ENCODE measurements at places on chromosomes 5 and 9.

DNA sequence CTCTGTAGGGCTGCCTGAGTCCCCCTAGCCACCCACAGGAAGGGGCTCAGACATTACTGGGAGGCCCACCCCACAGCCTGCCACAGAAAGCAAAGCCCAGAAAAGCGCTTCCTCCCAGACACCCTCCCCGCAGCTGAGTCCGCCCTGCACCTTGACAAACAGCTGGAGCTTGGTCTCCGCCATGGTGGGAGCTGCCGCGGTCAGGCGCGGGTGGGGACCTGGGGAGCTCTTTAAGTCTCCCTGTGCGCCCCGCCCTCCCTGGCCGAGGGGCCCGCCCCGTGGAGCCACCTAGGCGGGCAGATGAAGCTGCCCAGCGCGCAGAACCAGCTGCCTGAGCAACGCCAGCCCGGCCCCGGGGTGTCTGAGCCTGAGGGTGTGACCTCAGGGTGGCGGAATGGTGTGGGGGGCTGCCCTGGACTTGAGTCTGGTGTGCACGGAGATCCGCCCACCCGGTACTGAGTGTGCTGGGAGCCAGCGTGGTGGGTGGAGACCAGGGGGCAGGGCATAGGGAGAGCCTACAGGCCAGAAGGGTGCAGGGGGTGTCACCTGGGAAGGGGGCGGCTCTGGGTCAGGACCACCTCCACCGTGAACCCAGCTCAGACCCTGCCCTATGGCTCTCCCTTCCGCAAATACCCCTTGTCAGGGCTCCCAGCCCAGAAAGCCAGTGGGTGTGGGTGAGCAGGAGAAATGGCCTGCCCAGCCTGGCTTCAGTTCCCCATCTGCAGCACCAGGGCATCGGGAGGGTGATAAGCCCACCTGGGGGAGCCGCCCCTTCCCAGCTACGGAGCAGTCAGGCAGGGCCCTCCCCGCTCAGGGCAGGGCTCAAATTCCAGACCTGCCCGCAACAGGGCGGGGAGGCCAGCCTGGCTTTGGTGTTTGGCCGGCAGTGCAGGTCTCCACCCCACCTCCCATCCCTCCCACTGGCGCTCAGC, at the start of gene CLIC3:
Gene CLIC3 (minus strand): TSS at position 208 of the 932 bp plus-strand sequence. CDS start 25 bp downstream, at position 183.
- no peak for DNase-seq

DNA sequence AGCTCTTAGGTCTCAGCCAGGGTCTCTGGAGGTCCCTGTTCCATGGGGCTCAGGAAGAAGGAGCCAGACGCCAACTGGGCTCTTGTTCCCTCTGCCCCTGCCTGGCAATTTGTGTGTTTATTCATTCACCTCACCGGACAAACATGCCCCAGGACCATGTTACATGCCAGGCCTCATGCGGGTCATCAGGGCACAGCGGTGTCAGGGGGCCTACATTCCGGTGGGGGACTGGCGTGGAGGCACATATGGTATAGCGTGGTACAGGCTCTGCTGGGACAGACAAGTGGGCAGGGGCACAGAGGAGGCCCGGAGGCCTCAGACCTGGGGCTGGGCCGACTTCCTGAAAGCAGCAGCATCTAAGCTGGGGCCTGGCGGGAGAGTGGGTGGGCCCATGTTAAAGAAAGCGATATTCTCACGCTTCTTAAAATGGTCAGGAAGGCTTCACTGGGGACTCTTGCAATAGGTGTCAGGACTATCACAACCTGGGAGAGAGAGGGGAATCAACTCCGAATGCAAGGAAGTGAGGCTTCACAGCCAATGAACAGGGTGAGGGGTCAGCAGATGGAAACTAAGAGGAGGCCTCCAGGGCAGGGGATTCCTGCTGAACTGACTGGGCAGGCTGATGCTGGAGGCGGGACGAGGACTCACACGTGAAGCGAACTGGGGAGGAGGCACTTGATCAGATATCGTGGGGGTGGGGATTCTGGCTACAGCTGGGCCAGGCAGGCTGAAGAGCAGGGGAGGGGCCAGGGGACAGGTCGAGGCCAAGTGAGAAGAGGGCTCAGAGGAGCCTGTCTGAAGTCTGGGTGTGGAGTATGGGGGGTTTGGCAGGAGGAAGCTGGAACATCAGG, 41.9 kb downstream of the NCS1 start:
- DNase-seq = no peak

- DNase-seq = no peak
Measured at GRCh38 chr9:69674716-69675438, 2.7 kb upstream of the APBA1 start.

GRCh38 chr9:111719541-111719940, 58.1 kb downstream of the GNG10 start:
- no peak for DNase-seq

DNA sequence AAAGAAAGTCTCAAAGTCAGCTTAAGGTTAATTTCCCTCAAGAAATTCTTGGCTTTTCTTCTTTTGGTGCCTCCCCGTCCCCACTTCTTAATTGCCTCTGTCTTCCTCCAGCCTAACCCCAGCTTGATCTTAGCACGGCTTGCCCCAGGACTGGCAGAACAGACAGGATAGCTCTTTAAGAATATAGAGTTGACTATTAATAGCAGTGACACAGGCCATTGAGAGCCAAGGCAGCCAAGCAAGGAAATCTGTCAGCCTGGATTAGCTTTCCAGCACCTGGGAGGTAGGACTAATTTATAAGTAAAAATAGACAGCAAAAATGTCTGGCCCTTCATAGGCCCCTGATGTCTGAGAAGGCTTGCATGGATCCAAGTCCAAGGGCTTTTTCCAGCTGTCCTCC, 384.6 kb upstream of the SLC30A5 start:
- DNase-seq = no peak

- DNase-seq = no peak
Measured at GRCh38 chr5:112709416-112709815, 28.3 kb upstream of the APC start.

- DNase-seq = no peak
Measured at GRCh38 chr9:7636838-7637467, 162.6 kb downstream of the DMAC1 start.

GRCh38 chr5:56513141-56513540, 280.0 kb upstream of the ANKRD55 start:
- DNase-seq = no peak

DNA sequence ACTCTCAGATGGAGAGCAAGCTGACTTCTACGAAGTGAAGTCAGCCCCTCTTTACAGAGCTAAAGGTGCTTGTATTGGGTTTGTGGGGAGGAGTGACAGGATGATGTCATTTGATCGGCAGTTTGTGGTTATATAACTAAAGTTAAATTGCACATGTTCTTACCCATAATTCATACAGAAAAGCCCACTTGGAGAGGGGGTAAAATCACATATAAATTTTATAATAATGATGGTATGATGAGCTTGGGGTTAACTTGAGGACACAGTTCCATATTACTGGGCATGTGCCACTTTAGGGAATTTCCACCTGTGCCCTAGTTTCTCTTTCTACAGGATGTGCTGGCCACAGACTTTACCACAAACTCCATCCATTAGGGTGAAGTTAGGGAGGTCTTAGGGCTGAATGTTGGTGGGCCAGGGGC, 1178.6 kb upstream of the CDH9 start:
- DNase-seq = no peak

GRCh38 chr5:166909926-166910325, 1381.5 kb upstream of the WWC1 start:
- no peak for DNase-seq

GRCh38 chr5:34496260-34496691, 159.9 kb upstream of the RAI14 start:
- no peak for DNase-seq

GRCh38 chr5:59893429-59894227, at the start of gene PDE4D:
Gene PDE4D, minus strand, starts transcription at chr5:59893726.
- no peak for DNase-seq

DNA sequence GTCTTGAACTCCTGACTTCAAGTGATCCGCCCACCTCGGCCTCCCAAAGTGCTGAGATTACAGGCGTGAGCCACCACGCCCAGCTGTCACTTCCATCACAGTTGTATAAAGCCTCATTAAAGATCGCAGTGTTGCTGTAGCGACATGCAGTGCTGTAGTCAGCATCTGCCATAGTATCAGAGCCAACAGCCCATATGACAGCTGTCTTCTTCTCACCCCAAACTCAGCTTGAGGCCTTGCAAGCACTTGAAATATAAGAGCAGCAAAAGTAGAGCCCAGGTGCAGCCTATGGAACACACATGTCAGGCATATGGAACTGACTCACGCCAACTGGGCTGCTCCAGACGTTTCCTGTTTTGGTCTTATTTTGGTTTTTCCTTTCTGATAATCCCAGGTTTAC, 167.8 kb downstream of the TRIO start:
- no peak for DNase-seq

GRCh38 chr5:73120222-73121118, at the start of gene TMEM171:
Gene TMEM171, plus strand, starts transcription at chr5:73120575. Its CDS starts 2,799 bp downstream, at chr5:73123374.
- no peak for DNase-seq

- no peak for DNase-seq
Measured at GRCh38 chr5:91271999-91272398, 111.1 kb downstream of the ARRDC3 start.

DNA sequence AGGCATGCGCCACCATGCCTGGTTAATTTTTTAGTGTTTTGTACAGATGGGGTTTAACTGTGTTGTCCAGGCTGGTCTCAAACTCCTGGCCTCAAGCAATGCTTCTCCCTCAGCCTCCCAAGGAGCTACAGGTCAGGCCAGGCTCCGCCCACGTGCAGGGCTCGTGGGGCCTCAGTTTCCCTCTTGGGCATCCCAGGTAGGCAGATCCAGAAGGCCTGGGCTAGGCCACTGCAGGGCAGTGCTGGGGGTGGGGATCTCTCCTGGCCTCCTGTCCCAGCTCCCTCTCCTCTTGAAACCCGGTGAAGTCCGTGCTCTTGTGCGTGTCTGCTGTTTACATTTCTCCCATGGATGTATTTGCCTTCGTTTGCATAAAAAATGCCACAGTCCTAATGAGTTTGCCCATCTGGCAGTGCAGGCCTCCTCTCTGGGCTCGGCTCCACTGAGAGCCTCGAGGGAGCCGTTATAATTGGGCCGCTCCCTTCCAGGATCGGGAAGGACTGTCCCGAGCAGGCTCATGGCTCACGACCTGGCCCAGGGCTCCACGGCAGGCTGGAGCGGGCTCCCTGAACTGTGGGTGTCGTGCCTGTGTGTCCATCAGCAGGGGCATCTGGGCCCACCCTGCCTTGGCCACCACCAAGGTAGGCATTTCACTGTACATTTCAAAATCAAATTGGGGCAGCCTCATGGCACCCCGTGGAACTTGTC, 52.6 kb upstream of the RUFY1 start:
- DNase-seq = no peak

DNA sequence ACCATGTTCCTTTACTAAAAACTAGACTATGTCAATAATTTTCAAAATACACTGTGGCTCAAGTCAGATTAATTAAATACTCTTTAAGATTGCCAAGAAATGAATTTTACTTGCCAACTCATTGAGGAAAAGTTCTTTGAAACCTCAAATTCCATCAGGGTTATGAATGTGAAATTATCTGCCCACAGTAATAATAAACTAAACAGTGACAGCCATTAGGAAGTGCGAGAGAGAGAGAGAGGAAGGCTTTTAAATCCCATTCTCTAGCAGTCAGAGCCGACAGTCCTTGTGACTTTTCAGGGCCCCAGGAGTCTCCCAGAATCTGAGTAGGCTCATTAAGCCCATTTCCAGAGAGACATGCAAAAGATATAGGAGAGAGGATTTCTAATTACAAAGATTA, 236.1 kb downstream of the MARCHF11 start:
- DNase-seq = no peak

GRCh38 chr9:36080519-36080918, 43.8 kb downstream of the RECK start:
- no peak for DNase-seq

DNA sequence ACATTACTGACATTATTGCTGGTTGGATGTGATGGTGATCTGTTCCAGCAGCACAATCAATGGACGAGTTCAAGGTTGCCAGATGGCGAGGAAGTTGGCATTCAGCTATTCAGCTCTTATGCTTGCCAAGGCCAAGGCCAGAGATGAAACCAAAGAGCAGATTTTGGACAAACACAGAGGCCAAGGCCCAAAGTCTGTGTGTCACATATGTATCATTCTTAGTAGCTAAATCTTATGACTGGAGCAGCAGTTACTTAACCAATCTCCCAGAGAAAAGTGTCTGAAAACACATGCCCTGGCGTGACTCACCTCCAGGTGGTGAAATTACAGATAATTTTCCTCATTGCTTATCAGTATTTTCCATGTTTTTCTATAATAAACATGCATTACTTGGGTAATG, 189.0 kb upstream of the EGFLAM start:
- no peak for DNase-seq

DNA sequence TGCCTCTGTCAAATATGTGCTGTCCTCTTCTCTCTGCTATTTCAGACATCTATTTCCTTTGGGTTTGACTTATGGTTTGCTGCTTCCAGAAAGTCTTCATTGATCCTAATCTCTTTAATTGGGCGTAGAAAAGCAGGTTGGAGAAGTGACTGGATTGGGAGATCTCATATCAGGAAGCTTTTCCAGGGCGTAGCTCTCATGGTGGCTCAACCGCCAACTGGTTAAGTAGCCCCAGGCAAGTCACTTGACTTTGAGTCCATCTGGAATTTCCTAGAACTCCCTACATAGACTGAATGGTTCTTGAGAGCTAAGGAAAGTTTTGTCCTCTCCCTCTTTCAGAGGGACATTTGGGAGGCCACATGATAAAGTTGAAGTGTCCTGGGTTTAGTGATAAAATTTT, 192.3 kb upstream of the GLRA1 start:
- DNase-seq = no peak

DNA sequence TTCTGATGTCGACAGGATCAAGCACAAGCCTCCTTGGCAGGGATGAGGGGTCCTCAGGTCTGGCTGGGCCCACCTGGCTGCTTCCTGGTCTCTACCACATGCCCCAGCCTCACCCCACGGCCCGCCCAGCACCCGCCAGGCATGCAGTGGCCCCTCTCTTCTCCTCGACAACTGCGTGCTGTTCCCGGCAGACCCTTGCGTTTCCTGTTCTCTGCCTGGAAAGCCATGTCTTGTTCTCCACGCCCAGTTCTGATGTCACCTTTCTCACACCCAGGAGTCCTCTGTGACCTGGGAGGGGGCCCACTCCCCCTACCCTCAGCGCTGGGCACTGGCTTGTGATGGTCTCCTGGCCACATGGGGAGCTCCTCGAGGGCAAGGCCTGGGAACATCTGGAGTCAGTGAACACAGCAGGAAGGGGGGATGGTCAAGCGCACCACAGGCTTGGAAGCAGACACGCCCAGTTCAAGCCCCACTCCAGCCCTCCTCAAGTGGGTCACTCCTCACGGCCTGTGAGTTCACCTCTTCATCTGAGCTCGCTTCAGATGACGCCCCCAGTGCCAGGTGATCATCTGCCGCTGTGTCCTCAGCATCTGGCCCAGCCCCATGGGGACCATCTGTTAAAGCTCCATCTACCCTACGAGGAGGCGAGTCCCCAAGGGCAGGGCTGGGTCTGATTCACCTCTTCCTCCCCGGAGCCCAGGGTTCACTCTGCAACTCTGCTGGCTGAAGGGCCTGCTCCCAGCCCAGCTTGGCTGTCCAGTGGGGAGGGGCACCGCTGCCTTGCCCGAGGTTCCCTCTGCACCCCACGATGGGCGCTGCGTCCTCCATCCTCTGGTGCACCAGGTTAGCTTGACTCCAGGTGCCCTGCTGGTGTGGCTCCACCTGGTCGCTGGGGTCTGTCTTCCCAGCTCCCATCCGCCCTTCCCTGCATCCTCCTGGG, 133.2 kb upstream of the PHYKPL start:
- DNase-seq = no peak
